ENCODE measurements at places on chromosomes 5 and 9. TPM values are rescaled to one million over a fixed set of nuclear protein-coding genes. Genes with fewer than 3 reads are reported as not detected.

Gene SPATA31C1
- not detected for total RNA-seq

Gene SPATA9
- total RNA-seq, result not detected

Gene PCDHGB7
- 12.3 TPM for total RNA-seq

Gene DOCK2
- 0.16 TPM for total RNA-seq

Gene SCGB3A2
- not detected for total RNA-seq

Measured in bladder microvascular endothelial cell (primary cell).